ENCODE measurements at places on chromosomes 13 and 19. TPM values are rescaled to one million over a fixed set of nuclear protein-coding genes. Genes with fewer than 3 reads are reported as not detected.

GRAMD1A gene
- polyA plus RNA-seq, result 137 TPM

- no peak overlapping the region for H3K4me3 ChIP-seq
- H3K27me3 ChIP-seq, result no peaks in the 10 kb centered on the region
- H3K36me3 ChIP-seq, result no peaks in the 10 kb centered on the region
- DNase-seq, result no peak
- H3K4me1 ChIP-seq, result no peaks in the 10 kb centered on the region
Observed at GRCh38 chr19:33530296-33530695, 8.7 kb upstream of the PEPD start.

DNA sequence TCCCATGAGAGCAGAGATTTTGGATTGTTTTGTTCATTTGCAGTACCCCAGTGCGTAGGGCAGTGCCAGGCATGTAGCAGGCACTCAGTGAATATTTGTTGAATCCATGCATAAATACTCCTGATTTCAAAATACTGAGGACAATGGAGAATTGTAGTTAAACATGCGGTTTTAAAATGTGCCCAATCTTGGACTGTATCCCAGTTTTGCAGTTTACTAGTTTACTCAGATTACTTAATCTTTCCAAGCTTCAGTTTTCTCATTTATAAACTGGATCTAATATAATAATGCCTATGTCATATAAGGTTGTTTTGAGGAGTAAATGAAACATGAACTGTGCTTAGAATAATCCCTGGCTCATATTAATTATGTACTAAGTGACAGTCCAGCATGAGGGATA lies 39.0 kb downstream of the RCBTB2 start:
- H3K36me3 ChIP-seq, result no peaks in the 10 kb centered on the region
- no peak for DNase-seq
- H3K4me3 ChIP-seq, result no peak overlapping the region
- H3K4me1 ChIP-seq, result peaks cover 3% of the 10 kb centered on the region

GRIK5 gene
- polyA plus RNA-seq, result 10.5 TPM

DNA sequence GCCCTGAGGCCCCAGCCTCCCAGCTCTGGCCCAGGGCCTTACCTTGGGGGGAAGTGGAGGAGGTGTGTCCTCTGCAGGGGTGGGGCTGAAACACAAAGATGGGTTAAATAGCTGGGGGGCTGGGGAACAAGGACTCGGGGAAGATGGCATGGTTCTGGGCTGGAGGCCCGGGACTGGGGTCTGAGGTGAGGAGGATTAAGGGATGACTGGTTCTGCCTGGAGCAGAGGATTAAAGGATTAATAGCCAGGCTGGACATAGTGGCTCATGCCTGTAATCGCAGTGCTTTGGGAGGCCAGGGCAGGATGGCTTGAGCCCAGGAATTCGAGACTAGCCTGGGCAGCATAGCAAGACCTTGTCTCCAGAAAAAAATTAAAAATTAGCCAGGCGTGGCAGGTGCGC lies 11.6 kb downstream of the MAP4K1 start:
- no peaks in the 10 kb centered on the region for H3K36me3 ChIP-seq
- no peaks in the 10 kb centered on the region for H3K4me1 ChIP-seq
- H3K4me3 ChIP-seq, result no peak overlapping the region
- no peak for DNase-seq

DNA sequence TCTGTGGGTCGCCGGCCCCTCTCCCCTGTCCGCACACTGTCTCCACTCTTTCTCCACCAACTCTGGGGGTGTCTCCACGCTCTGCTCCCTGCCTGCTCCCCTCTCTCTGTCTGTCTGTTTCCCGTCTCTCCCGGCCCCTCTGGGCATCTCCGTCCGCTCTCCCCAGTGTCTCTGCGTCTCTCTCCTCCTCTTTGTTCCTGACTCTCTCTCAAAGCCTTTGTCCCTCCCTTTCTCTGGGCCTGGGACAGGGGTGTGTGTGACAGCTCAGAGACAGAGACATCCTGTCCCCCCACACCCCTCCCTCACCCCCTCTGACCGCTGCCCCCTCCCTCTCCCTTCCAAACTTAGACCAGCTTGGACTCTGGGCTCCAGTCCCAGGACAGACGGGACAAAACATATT lies 668 bp upstream of the SBK3 start:
- no peaks in the 10 kb centered on the region for H3K4me1 ChIP-seq
- no peaks in the 10 kb centered on the region for H3K27me3 ChIP-seq
- no peak overlapping the region for H3K27ac ChIP-seq
- no peak overlapping the region for H3K4me3 ChIP-seq
- H3K36me3 ChIP-seq, result no peaks in the 10 kb centered on the region

- DNase-seq, result no peak
- H3K27ac ChIP-seq, result no peak overlapping the region
- H3K4me3 ChIP-seq, result no peak overlapping the region
- H3K4me1 ChIP-seq, result no peaks in the 10 kb centered on the region
- H3K36me3 ChIP-seq, result no peaks in the 10 kb centered on the region
- no peaks in the 10 kb centered on the region for H3K27me3 ChIP-seq
Observed at GRCh38 chr19:29365836-29366417, 153.0 kb upstream of the UQCRFS1 start.

PLA2G4C gene
- polyA plus RNA-seq, result 21.7 TPM

- no peak overlapping the region for H3K27ac ChIP-seq
- no peaks in the 10 kb centered on the region for H3K27me3 ChIP-seq
- H3K4me3 ChIP-seq, result no peak overlapping the region
Observed at GRCh38 chr19:56720281-56720680, 48.7 kb upstream of the ZNF835 start.

DNA sequence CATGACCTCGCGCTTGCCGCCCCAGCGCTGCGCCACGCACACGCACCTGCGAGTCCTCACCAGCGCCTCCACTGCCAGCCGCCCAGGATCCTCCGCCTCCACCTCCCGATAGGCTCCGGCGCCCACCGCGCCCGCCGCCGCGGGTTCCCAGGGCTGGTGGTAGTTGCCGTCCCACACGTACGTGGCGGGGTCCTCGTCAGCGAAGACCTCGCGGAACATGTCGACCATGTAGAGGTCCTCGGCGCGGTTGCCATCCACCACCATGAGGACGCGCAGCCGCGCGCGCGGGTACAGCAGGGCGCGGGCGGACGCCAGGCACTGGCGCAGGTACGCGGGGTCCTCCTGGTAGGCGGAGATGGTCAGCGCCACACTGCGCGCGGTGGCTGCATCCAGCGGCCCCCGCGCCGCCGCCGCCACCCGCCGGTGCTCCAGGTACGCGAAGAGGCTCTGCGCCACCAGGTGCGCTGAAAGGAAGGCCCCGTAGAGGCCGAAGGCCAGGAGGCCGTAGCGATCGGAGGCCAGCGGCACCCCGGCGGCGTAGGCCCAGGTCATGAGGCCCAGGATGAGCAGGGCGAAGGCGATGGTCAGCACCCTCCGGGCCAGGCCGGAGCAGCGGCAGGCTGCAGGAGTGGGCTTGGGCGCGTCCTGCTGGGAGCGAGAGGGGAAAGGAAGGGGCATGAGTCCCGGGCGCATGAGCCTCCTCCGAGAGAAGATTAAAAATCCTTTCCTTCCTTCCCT lies 4.4 kb downstream of the HAS1 start:
- H3K27me3 ChIP-seq, result peaks cover 23% of the 10 kb centered on the region
- H3K27ac ChIP-seq, result no peak overlapping the region
- no peak for DNase-seq
- H3K36me3 ChIP-seq, result no peaks in the 10 kb centered on the region
- no peak overlapping the region for H3K4me3 ChIP-seq

GRCh38 chr13:40764587-40765403 lies 6.2 kb downstream of the MRPS31 start:
- H3K27me3 ChIP-seq, result no peaks in the 10 kb centered on the region
- peaks cover 18% of the 10 kb centered on the region for H3K4me1 ChIP-seq
- no peaks in the 10 kb centered on the region for H3K36me3 ChIP-seq
- peak; percentile 67 for DNase-seq
- H3K4me3 ChIP-seq, result no peak overlapping the region

GRCh38 chr19:28020619-28021258 lies 1192.2 kb downstream of the UQCRFS1 start:
- H3K4me1 ChIP-seq, result no peaks in the 10 kb centered on the region
- no peaks in the 10 kb centered on the region for H3K36me3 ChIP-seq
- no peak overlapping the region for H3K27ac ChIP-seq
- no peak for DNase-seq
- no peak overlapping the region for H3K4me3 ChIP-seq

GRCh38 chr19:19181488-19181998 lies 10.4 kb downstream of the BORCS8 start:
- H3K4me1 ChIP-seq, result no peaks in the 10 kb centered on the region
- H3K36me3 ChIP-seq, result no peaks in the 10 kb centered on the region
- H3K4me3 ChIP-seq, result no peak overlapping the region
- no peaks in the 10 kb centered on the region for H3K27me3 ChIP-seq
- no peak for DNase-seq

DNA sequence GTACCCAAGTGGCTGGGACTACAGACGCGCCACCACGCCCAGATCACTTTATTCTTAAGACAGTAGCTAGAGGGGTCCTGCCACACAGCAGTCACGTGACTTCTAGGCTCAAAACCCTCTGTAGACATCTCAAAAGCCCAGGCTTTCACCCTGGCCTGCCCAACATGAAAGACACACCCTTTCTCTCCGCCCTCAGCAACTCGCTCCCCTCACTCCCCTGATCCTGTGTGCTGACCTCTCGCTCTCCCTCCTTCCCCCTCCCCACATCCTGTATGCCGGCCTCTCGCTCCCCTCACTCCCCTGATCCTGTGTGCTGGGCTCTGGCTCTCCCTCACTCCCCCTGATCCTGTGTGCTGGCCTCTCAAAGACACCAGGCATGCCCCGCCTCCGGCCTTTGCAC lies 77.4 kb downstream of the SLC15A1 start:
- H3K4me3 ChIP-seq, result no peak overlapping the region
- DNase-seq, result no peak
- H3K36me3 ChIP-seq, result no peaks in the 10 kb centered on the region
- no peak overlapping the region for H3K27ac ChIP-seq

GFY gene
- polyA plus RNA-seq, result not detected

- no peaks in the 10 kb centered on the region for H3K27me3 ChIP-seq
- H3K36me3 ChIP-seq, result no peaks in the 10 kb centered on the region
- H3K27ac ChIP-seq, result no peak overlapping the region
- no peak overlapping the region for H3K4me3 ChIP-seq
Observed at GRCh38 chr19:50154529-50154928, 8.6 kb downstream of the IZUMO2 start.

DNA sequence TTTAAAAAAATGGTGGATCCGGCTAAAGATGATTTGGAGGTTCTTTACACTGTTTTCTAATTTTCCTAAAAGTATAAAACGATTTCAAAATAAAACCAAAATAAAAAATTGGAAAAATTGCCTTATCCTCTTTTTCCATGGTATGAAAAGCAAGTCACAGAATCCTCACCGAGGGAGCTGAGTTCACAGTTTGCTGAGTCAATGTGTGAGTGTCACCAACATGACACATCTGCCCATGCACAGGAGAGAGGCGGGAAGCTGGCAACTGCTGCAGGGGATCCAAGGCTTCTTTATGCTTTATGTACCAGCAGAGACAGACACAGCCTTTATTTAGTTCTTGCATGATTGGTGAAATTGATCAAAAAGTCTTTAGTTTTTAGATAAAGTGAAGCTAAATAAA lies 157.8 kb downstream of the TNFSF13B start:
- H3K4me1 ChIP-seq, result no peaks in the 10 kb centered on the region
- no peak overlapping the region for H3K4me3 ChIP-seq
- no peak overlapping the region for H3K27ac ChIP-seq
- H3K27me3 ChIP-seq, result no peaks in the 10 kb centered on the region

- H3K4me3 ChIP-seq, result no peak overlapping the region
- no peaks in the 10 kb centered on the region for H3K27me3 ChIP-seq
- no peaks in the 10 kb centered on the region for H3K36me3 ChIP-seq
- no peaks in the 10 kb centered on the region for H3K4me1 ChIP-seq
Observed at GRCh38 chr13:77480066-77480465, 55.4 kb upstream of the SCEL start.

ARRDC5 gene
- polyA plus RNA-seq, result not detected

DNA sequence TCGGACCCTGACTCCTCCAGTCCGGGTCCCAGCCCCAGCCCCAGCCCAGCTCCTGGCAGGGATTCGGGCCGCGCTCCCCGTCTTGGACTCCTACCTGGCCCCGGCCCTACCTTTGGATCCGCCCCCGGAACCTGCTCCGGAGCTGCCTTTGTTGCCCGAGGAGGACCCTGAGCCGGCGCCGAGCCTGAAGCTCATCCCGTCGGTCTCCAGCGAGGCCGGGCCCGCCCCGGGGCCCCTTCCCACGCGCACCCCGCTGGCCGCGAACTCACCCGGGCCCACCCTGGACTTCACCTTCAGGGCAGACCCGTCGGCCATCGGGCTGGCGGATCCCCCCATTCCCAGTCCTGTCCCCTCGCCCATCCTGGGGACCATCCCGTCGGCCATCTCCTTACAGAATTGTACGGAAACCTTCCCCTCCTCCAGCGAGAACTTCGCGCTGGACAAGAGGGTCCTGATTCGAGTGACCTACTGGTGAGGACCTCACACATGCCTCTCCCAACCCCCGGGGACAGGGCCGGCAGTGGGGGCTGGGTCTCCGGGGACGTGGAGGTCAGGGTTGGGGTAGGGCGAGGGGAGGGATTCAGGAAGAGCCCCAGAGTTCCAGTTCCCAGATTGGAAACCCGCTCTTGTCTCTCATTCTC lies 732 bp downstream of the SELENOV start:
- no peak overlapping the region for H3K27ac ChIP-seq
- no peak for DNase-seq

ZNF730 gene
- polyA plus RNA-seq, result not detected

SOX21 gene
- polyA plus RNA-seq, result not detected

ZGLP1 gene
- polyA plus RNA-seq, result 44.0 TPM

DNA sequence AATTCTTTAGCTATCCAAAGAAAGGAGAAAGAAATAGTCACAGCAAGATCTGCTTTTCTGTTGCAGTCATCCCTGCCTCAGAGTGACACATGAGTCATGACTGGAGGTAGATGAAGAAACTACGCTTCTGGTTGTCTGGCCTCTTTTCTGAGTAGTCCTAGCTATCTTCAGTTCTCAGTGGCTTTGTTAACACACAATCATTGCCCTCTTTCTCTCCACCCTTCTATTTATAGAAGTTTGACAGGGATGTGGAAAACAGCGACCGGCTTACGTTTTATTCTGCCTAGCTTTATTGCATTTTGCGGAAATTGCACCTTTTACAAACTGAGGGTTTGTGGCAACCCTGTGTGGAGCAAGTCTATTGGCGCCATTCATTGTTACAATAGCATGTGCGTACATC lies 26.7 kb downstream of the SPATA13 start:
- no peaks in the 10 kb centered on the region for H3K27me3 ChIP-seq
- no peaks in the 10 kb centered on the region for H3K36me3 ChIP-seq
- H3K27ac ChIP-seq, result peak overlapping the region; percentile 99
- no peak for DNase-seq

DNA sequence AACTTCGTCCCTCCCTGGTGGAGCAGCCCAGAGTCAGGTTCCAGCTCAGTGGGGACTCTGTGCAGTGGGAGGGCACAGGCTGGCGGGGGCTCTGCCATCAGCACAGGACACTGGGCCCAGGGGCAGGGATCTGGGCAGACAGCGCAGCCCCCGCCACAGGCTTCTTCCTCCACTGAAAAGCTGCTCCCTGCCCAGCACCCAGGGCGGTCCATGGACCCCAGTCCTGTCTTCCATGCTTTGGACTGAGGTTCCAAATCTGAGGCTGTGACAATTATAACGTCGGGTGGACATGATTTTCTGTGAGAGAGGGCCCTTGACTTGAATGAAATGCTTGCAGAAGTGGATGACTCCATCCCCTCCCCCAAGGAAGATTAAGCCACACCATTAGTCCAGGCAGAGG lies 21.2 kb upstream of the NCCRP1 start:
- peaks cover 32% of the 10 kb centered on the region for H3K36me3 ChIP-seq
- no peak overlapping the region for H3K27ac ChIP-seq
- no peak for DNase-seq
- no peaks in the 10 kb centered on the region for H3K27me3 ChIP-seq

SHISA2 gene
- polyA plus RNA-seq, result 0.38 TPM

GRCh38 chr13:29162638-29163235 lies 342.6 kb downstream of the MTUS2 start:
- DNase-seq, result no peak
- no peaks in the 10 kb centered on the region for H3K4me1 ChIP-seq
- H3K27ac ChIP-seq, result no peak overlapping the region
- H3K27me3 ChIP-seq, result no peaks in the 10 kb centered on the region
